ENCODE measurements at places on chromosomes 7 and 10.

DNA sequence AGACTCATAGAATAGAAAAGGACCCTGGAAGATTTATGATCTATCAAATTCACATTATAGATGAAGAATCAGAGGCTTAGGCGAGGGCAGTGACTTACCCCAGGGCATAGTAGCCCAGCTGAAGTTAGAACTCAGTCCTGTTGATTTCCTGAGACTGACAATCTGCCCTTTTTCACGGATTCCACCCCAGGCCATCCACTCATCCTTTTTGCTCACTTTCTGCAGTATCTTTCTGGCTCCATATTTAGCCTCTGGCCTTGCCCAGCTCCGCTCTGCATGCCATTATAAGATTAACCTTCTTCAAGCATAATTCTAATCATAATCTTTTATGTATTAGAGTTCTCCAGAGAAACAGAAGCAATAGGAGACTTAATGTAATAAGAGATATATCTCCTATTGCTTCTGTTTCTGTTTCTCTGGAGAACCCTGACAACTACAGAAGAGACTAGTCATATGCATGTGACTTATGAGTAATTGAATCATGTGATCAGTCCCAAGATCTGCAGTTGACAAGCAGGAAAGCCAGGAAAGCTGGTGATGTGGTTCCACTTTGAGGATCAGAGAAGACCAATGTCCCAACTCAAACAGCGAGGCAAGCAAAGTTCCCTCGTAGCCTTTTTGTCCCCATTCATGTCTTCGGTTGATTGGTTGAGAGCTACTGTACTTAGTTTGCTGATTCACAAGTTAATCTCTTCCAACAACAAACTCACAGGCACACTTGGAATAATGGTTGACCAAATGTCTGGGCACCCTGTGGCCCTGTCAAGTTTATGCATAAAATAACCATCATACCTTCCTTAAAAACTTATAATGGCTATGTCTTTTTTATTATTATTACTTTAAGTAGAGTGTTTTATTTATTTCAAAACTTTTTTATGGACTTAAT, 412.1 kb downstream of the SUGCT start:
- no peak for DNase-seq

DNA sequence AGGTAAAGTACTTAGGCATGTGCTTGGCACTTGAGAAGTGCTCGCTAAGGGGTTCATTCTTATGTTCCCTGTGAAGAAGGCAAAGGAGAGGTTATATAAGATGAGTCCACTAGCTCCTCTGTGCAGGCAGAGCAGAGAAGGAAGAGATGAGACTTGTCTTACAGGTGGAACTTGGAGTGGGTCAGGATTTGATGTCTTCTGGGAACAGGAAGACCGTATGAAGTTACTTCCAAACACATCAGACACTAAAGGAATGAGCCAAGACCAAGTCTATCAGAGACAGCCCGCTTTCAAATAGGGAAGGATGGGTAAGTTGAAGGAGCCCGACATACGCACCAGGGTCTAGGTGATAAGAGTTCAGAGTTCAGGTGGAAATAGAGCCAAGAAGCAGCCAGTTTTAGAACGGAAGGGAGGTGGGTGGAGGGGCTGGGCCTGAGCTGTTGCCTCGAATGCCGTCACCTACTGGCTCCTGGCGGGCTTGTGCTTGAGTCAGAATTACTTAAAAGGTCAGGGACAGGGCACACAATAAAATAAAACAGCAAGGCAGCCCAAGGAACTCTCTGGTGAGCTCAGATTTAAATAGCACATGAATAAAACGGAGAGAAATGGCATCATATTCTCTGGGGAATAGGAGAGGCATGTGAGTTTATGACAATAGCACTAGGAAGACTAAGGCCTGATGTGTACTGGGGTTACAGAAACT, 56.1 kb upstream of the GRB10 start:
- no peak for DNase-seq

GRCh38 chr7:133959505-133959904, 167.6 kb upstream of the LRGUK start:
- DNase-seq: no peak

GRCh38 chr10:91298224-91298871, 77.9 kb downstream of the PCGF5 start:
- peak; percentile 82 for DNase-seq

- DNase-seq: no peak
Measured at GRCh38 chr10:83343676-83344075, 795.6 kb upstream of the GHITM start.

DNA sequence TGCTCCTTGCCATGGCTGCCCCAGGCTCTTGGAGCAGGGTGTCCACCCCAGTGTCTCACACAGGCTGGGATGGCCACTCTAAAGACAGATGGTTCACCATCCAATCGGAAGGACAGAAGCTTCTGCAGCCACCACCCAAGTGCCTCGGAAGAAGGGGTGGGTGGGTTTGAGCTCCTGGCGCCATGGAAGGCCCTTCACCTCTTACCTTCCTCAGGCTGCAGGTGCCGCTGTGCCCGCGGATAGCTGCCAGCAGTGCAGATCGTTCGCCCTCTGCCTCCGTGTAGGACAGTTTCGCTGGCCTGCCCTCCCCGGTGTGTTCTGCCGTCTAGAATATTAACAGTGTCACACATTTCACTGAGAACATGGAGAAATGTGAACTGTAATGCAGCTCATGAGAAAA, 243.6 kb upstream of the GRB10 start:
- DNase-seq: no peak

DNA sequence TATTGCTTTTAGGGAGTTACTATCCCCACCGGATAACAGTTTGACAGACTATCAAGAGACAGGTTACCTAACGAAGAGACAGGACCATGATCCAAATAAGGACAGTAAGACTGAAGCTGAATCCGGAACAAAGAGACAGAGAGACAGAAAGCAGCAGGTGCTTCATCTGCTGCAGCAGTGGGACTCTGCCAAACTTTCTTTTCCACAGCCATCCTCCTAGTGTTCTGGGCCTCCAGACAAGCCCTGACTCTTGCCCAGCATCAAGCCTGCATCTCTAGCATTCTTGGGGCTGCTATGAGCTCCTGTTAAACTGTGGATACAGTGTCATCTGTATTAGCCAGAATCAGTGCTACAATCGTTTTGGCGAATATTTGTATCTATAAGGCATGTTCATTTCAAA, 761.7 kb downstream of the GRID1 start:
- no peak for DNase-seq

- DNase-seq: no peak
Measured at GRCh38 chr10:86004337-86004736, 362.3 kb downstream of the GRID1 start.

DNA sequence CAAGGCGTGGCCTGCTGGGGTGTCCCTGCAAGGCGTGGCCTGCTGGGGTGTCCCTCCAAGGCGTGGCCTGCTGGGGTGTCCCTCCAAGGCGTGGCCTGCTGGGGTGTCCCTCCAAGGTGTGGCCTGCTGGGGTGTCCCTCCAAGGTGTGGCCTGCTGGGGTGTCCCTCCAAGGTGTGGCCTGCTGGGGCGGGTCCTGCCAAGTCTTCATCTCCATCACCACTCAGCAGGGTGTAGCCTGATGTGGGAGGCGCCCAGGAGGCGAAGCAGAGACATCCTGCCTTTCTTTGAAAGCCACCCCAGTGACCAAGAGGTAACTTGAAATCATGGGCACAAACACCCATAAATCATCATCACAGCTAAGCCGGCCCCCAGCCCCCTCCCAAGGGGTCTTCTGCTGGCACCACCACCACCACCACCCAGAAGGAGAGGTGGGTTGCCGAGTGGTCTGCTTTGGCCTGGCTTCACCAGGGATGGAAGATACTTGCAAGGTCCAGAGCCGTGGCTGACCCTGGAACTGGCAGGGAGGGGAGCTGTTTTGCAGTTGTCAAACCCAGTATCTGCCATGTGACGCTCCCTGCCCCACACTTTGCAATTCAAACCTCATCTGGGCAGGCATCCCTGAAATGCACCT, 190.6 kb downstream of the EBF3 start:
- no peak for DNase-seq

DNA sequence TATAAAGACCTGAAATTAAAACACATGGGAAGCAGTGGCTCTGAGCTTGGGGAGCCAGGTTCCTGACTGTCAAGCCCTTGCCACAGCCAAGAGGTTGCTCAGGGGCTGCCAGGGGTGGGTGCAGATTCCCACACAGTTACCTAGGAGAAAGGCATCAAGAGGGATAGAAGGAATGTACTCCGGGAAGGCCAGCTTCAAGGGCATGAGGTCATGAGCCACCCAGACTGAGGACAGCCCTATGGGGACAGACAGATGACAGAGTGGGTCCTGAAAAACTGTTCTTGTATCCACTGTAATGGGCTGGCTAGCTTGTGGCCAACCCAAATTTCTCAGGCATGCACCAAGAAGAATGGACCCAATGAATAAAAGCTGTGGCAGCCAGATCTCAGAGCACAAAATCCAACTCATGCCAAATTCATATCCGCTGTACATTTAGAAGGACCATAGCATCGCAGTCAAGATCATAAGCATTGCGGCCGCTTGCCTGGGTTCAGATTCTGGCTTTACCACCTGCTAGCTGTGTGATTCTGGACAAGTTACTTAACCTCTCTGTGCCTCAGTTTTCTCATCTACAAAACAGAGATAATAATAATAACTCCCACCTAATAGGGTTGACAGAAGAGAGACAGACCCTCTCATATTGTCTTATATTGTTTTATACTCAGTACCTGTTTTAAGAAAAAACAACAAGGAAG, 44.9 kb upstream of the KCNMA1 start:
- no peak for DNase-seq

- no peak for DNase-seq
Measured at GRCh38 chr10:29136411-29136810, 152.5 kb upstream of the LYZL1 start.

DNA sequence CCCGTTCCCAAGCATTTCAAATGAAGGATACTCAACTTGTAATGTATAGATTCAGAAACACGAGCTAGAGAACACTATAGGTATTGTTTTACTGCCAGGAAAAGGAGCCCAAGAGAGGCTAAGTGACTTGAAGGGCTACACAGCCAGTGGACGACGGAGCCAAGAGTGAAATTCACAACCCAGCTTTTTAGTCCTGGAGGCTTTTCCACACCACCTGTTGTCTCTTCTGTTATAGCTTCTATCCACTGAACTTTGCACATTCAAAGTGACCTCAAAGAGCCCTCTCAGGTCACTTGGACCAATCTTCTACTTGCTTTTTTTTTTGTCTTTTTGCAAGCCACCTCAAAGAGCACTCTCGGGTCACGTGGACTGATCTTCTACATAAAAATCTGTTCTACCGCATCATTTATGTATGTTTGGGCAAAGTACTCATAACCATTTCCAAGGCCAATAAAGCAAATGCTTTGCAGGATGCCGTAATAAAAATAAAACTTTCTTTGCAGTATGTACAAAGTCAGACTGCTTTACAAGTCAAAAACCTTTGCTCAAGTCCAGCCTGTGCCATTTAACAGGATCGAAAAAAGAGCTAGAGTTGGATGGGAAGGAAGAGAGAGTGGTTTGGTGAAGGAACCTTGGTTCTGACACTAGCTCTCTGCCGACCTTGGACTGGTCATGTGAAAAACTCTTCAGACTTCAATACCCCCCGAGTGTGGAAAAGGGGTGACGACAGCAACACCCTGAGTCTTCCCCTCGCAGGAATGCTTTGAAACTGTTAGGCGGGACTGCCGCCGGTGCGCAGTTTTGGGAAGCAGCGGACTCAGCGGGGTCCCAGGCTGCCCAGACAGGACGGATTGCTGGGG, 821 bp downstream of the SLC35B4 start:
- DNase-seq: peak; percentile 5
